ENCODE measurements at places on chromosomes 5 and 9. TPM values are rescaled to one million over a fixed set of nuclear protein-coding genes. Genes with fewer than 3 reads are reported as not detected.

GRCh38 chr5:115386657-115387056 is 90.2 kb upstream of the CCDC112 start:
- H3K4me3 ChIP-seq = no peak overlapping the region
- no peak for DNase-seq
- peaks cover 5% of the 10 kb centered on the region for H3K4me1 ChIP-seq
- no peaks in the 10 kb centered on the region for H3K27me3 ChIP-seq
- H3K36me3 ChIP-seq = no peaks in the 10 kb centered on the region
- no peak overlapping the region for H3K27ac ChIP-seq

- no peaks in the 10 kb centered on the region for H3K4me1 ChIP-seq
- no peak overlapping the region for H3K4me3 ChIP-seq
- no peaks in the 10 kb centered on the region for H3K36me3 ChIP-seq
Measured at GRCh38 chr5:18749763-18750162, 1115.5 kb downstream of the TAF11L14 start.

DNA sequence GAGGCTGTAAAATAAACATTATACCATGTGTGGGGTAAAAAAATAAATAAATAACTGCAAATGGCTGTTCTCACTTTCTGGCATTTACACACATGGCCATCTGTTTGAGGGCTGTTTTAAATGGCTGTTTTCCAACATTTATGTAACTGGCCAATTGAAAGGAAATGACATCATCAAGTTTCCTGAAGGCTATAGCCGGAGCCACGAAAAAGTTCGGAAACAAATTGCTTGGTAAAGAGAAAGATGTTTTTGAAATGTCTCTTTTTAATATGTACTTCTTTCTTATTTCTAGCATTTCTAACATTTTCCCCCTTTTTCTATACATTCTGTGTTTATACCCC is 95.4 kb upstream of the DAB2 start:
- peak; percentile 97 for DNase-seq
- no peak overlapping the region for H3K4me3 ChIP-seq
- no peaks in the 10 kb centered on the region for H3K27me3 ChIP-seq
- peaks cover 10% of the 10 kb centered on the region for H3K4me1 ChIP-seq

The IL3 gene
- not detected for total RNA-seq

GRCh38 chr9:123923377-123923776 is 6.5 kb downstream of the DENND1A start:
- H3K4me1 ChIP-seq = peaks cover 4% of the 10 kb centered on the region
- no peaks in the 10 kb centered on the region for H3K36me3 ChIP-seq
- no peaks in the 10 kb centered on the region for H3K27me3 ChIP-seq
- no peak for DNase-seq
- H3K27ac ChIP-seq = no peak overlapping the region

GRCh38 chr5:177479774-177480173 is 6.3 kb upstream of the DBN1 start:
- H3K4me1 ChIP-seq = peaks cover 40% of the 10 kb centered on the region
- DNase-seq = peak; percentile 60
- peaks cover 31% of the 10 kb centered on the region for H3K36me3 ChIP-seq

The CENPH gene
- total RNA-seq = 11.4 TPM

- peaks cover 27% of the 10 kb centered on the region for H3K36me3 ChIP-seq
- no peak overlapping the region for H3K27ac ChIP-seq
- H3K4me1 ChIP-seq = no peaks in the 10 kb centered on the region
- no peak overlapping the region for H3K4me3 ChIP-seq
- H3K27me3 ChIP-seq = no peaks in the 10 kb centered on the region
Measured at GRCh38 chr9:109088221-109088620, 31.5 kb downstream of the TMEM245 start.
